Stimulated activated naive CD4-positive, alpha-beta T cell (primary cell): ENCODE measurements at places on chromosomes 4 and X.

DNA sequence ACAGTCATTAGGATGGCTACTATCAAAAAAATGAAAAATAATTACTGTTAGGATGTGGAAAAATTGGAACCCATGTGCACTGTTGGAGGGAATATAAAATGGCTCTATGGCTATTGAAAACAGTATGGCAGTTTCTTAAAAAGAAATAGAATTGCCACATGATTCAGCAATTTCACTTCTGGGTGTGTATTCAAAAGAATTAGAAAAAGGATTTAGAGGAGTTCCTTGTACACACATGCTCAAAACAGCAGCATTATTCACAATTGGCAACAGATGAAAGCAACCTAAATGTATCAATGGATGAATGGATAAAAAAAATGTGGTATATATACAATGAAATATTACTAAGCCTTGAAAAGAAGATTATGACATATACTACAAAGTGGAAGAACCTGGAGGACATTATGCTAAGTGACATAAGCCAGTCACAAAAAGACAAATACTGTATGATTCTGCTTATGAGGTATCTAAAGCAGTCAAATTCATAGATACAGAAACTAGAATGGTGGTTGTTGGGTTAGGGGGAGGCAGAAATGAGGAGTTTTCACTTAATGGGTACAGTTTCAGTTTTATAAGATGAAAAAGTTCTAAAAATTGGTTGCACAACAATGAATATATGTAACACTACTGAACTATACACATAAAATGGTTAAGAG lies 123.2 kb downstream of the ELOVL6 start:
- no peak for DNase-seq

DNA sequence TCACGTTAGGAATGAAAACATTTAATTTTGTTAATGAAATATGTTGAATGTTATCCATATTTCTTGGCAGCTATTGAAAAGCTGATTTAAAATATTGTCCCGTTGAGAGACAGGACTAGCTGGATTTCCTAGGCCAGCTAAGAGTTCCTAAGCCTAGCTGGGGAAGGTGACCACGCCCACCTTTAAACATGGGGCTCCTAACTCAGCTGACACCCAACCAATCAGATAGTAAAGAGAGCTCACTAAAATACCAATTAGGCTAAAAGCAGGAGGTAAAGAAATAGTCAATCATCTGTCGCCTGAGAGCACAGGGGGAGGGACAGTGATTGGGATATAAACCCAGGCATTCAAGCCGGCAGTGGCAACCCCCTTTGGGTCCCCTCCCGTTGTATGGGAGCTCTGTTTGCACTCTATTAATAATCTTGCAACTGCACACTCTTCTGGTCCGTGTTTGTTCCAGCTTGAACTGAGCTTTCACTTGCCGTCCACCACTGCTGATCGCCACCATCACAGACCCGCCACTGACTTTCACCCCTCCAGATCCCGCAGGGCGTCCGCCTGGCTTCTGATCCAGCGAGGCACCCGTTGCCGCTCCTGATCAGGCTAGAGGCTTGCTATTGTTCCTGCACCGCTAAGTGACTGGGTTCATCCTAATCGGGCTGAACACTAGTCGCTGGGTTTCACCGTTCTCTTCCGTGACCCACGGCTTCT lies 308.9 kb downstream of the GLUD2 start:
- no peak for DNase-seq

DNA sequence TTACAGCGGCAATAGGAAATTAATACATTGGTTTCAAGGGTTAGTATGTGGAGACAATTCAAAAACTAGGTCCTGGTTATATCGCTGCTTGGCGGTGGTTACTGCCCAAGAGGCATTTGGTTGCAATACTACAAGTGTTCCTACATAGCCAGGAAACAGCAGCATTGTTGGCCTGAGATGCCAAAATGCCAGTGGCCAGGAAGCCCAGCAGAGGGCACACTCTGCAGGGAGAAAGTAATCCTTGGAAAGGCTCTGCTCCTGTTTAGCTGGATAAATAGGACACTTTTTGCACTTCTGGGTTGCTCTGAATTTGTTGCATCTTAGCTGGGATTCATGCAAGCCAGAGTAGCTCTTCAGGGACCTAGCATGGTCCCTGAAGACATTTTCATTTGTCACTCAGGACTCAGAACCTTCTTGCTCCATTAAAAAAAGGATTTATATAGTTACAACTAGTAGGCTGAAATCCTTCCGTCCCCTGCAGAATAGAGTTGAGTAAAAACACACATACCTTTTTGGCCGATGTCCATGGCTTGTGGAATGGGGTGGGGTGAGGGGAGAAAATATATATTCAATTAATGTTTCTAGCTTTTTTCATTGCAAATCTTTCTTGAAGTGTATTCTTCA lies 8.1 kb upstream of the GPR119 start:
- no peak for DNase-seq

DNA sequence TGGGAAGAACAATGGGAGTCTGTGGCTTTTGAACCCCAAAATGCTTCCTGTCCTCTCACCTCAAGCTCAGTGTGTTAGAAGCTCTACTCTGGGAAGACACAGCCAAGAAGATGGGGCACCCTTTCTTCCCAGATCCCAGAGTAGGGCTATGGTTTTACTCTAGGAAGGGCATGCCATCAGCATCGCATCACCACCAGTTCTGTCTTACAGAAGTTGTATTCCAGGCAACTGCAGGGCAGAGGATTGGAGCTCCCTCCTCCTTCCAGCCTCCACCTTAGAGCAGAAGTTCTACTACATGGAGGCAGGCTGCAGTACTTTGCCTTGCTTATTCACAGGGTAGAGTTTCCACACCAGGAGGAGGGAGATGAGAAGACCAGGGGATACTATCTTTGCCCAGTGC lies 18.1 kb upstream of the ZFX start:
- no peak for DNase-seq

- no peak for DNase-seq
These were observed 7.7 kb downstream of the FANCB start for GRCh38 chrX:14865201-14865600.

DNA sequence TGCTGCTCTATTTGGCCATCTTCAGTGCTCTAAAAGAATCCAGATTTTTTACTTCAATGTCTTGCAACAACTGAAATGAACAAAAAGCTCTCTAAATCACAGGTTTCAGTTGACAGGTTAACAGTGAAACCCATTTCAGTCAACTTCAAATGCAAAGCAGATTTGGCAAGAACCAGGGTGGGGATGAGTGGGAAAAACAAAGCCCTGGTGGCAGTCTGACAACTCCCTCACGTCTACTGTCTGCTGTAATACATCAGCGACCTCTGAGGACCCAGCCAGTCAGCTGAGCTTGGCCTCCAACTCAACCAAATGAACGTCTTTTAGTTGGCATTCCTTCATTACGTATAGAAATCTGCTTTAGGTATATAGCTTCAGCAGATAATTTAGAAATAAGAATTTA lies 95.8 kb downstream of the COL25A1 start:
- DNase-seq: no peak

- no peak for DNase-seq
These were observed 354.9 kb downstream of the DHRSX start for GRCh38 chrX:2145692-2146367.

- no peak for DNase-seq
These were observed 59.0 kb downstream of the SEL1L3 start for GRCh38 chr4:25803720-25804225.

- DNase-seq: no peak
These were observed 184.9 kb downstream of the COMMD8 start for GRCh38 chr4:47278631-47279030.

DNA sequence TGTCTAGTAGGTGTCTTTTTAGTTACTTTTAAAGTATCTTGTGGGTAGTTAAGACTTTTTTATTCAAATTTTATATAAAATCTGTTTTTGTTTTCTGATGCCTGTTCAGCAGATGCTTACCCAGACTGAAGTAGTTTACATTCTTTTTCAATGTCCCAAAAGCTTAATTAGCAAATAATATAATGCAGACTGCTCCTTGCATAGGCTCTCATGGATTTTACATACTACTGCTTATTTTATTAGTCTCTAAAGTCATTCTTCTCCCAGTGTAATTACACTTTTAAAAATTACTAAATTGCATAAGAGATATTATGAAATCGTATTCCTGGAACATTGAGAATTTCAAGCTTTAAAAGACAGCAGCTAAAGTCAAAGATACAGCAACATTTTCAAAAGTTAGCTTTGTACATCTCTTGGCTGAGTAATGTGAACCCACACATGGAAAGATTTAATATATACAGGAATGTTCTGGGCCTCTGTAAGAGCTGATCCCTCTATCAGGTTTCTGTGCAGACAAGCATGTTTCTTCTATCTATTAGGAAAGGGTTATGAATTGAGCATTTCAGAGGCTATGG lies 148.4 kb upstream of the SPRY1 start:
- no peak for DNase-seq

- DNase-seq: no peak
These were observed 67.9 kb downstream of the SLAIN2 start for GRCh38 chr4:48409203-48409602.

DNA sequence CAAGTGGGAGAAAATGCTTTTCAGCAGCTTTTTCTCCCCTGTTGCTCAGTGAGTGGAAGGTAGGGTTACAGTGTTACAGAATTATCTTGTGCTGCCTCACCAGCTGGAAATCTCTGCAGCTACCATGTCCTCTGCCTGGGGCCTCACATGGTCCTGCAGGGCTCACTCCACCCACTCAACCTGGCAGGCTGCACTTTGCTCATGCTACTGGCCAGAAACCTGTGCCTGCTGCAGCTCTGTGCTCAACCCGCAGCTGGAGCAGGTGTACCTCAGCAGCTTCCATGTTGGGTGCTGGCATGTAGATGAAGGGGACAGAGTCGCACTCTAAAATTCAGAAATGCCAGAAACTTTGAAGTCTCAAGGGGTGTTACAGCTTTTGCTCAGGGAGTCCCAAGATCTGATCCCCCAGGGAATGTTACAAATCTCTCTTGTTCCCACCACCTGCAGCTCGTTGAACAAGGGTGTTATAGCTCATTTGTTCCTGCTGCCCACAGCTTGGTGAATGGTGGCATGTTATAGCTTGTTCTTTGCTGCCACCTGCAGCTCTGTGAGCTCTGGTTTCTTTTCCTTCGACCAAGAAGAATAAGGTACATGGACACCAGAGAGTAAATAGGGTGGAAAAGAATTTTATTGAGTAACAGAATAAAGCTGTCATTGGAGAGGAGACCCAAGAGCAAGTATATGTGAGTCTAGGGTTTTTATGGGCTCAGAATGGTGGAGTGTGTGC lies 845.8 kb downstream of the TECRL start:
- DNase-seq: no peak

DNA sequence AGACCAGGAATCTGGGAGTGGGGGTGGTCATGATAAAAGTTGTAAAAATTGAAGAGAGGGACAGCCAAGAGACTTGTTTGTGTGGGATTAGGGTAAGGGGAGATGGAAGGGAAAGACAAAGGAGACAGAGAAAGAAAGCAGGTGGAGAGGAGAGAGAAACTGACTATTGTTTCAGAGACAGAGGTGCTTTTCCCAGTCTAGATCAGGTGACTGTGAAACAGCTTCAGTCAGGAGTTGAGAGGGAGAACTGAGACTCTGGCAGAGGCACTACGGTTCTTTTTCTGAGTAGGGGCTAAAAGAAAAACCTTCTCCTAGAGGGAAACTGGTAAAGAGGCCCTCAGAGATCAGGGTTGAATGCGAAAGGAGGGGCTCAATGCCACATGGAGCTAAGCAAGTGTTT lies 106.4 kb downstream of the KDR start:
- DNase-seq: no peak

DNA sequence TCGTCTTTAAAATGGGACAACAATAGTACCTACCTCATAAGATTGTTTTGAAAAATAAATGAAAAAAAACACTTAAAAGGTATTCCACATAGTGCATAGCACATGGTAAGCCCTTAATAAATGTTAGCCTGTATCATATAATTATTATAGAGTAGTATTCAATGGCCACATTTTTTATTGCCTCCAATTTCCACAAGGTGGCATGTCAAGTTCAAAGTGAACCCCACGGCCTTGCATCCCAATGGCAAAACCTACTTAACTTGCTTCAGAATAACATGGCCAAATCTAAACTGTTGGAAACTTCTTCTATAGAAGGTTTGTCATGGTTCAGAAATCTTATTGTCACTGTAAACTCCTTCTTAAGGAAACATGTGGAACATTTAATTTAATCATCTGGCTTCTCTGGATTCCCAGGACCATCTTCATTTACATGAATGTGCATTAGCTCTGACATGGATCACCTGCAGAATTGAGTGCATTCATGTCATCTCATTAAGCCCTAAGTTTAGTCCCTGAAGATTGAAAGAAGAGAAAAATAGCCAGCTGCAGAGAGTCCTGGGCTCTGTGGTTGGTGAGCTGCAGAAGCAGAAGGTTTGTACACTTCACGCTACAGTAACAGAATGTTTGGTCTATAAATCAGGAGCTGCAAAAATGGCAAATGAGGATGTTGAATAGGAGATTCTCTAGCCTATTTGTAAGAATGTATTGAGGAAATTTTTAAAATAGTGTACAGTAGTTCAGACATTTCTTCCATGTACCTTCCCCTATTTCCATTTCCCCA lies 61.0 kb downstream of the ANXA3 start:
- peak; percentile 4 for DNase-seq

DNA sequence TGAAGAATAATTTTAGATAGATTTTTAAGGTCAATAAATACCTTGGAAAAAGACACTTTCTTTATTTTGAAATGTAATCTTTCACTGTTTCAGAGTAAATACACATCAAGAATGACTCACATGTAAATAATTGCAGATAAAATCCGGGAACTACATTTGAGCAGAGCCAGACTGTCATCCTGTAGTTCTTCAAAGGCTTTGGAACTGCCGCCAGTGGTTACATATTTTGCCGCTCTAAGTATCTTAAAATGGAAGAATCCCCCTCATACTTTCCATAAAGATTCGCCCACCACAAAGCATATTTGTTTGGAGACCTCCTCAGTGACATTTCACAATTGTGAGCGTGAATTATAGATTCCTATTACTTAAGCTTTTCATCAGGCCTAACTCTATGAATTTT lies 607.8 kb upstream of the ZFP42 start:
- DNase-seq: no peak

GRCh38 chr4:59553063-59553720 lies 1646.9 kb upstream of the ADGRL3 start:
- DNase-seq: no peak

GRCh38 chrX:37765507-37765906 lies 14.4 kb upstream of the CYBB start:
- DNase-seq: no peak

DNA sequence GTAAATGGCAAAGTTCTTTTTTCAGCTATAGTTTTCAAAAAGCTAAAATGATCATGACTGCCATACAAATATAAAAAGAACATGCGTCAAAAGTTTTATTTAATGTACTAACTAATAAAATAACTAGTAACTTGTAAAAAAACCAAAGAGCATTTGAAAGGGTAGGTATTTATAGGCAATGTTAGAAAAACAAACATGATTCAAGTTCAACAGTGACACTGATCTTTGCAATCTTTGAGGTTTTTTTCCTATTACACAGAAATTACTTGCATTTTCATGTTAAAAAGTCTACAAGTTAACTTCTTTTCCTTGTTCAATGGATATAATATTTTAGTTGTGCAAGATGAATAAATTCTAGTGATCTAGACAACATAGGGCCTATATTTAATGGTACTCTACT lies 72.3 kb upstream of the GRID2 start:
- DNase-seq: no peak

- DNase-seq: no peak
These were observed 145.4 kb downstream of the EMCN start for GRCh38 chr4:100372432-100372831.
